HCT116 (cell line): ENCODE measurements at places on chromosomes 2 and 18. TPM values are rescaled to one million over a fixed set of nuclear protein-coding genes. Genes with fewer than 3 reads are reported as not detected.

The WIPF1 gene
- total RNA-seq: 0.59 TPM

The NPHP1 gene
- total RNA-seq: 4.7 TPM

The KYNU gene
- total RNA-seq: 0.22 TPM

The HRH4 gene
- total RNA-seq: not detected

The NDUFB3 gene
- 94.6 TPM for total RNA-seq

The KRTCAP3 gene
- 65.7 TPM for total RNA-seq

The SUPT7L gene
- total RNA-seq: 25.2 TPM

The LOXHD1 gene
- total RNA-seq: not detected

The DCDC2C gene
- total RNA-seq: not detected

The B4GALT6 gene
- total RNA-seq: 16.1 TPM

The CRYGC gene
- total RNA-seq: not detected
